ENCODE measurements at places on chromosomes 1 and 21. TPM values are rescaled to one million over a fixed set of nuclear protein-coding genes. Genes with fewer than 3 reads are reported as not detected.

GRCh38 chr1:76428028-76428427 is 353.5 kb downstream of the ST6GALNAC3 start:
- H3K27me3 ChIP-seq: no peaks in the 10 kb centered on the region
- no peak overlapping the region for H3K27ac ChIP-seq
- no peaks in the 10 kb centered on the region for H3K4me1 ChIP-seq
- peaks cover 4% of the 10 kb centered on the region for H3K36me3 ChIP-seq
- H3K4me3 ChIP-seq: no peak overlapping the region

DNA sequence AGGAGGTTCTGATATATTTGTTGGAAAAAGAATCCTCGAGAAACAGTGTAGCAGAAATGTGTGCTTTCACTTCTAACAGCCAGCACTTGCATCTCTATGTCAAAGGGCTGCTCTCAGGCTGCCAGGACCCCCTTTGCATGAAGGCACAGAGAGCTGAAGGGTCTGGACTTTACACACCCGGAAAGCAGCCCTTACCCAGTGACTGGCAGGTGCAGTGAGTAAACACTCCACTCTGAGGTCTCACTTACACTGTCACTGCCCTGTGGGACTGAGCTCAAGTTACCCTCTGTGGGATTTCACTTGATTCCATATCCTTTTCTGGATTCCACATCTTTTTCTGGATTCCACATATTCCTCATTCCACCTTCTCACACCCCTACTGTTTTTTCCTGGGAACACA is 40.8 kb upstream of the PPP2R5A start:
- peaks cover 19% of the 10 kb centered on the region for H3K4me1 ChIP-seq
- no peak overlapping the region for H3K27ac ChIP-seq
- DNase-seq: no peak
- H3K27me3 ChIP-seq: peaks cover 2% of the 10 kb centered on the region
- no peaks in the 10 kb centered on the region for H3K36me3 ChIP-seq

FCMR gene
- 747 TPM for total RNA-seq

CYYR1 gene
- not detected for total RNA-seq

FAM110D gene
- total RNA-seq: not detected

DNA sequence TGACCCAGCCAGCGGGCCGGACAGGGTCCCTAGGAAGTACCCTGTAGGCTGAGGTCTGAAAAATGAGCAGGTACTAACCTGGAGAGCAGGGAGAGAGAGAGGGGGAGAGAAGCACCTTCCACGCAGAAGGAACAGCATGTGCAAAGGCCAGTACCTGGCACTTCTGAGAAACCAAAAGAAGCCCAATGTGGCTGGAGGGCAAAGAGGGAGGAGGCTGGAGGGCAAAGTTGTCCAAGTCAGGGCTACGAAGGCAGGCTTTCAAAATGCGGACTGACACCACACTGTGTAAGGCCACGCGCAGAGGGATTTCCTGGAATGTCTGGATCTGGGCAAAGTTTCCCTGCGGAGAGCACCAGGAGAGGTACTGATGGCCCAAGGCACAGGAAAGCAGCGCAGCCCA is 64.4 kb downstream of the SSBP3 start:
- no peaks in the 10 kb centered on the region for H3K36me3 ChIP-seq
- DNase-seq: no peak
- peak overlapping the region; percentile 89 for H3K27ac ChIP-seq
- H3K27me3 ChIP-seq: no peaks in the 10 kb centered on the region

DNA sequence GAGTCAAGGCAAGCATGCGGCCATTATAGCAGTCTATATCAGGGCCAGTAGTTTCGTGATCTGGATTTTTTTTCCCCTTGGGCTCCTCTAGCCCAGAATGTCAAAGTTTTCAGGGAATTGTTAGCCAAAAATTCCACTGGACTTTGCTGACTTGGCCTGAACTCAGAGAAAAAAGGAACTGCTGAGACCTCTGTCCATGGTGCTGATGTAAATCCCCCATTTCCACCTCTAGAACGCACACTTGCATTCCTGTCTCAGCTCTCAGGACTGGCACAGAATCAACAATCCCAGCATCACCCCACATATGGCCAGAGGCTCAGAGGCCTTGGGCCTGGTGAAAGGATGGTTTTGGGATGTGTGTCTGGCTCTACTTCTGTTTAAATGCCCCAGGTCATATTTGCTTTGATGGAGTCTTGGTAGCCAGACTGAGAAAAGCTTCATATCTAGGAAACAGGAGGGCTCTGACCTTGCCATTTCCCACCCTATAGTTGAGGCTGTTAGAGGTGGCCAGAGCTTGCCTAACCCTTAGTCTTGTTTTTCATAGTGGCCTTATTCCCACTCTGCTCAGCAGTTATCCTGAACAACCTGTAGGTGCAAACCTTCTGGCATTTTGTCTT is 16.9 kb upstream of the EFCAB14 start:
- no peak overlapping the region for H3K4me3 ChIP-seq
- H3K36me3 ChIP-seq: peaks cover 2% of the 10 kb centered on the region
- DNase-seq: no peak
- H3K27me3 ChIP-seq: peaks cover 18% of the 10 kb centered on the region

GRCh38 chr1:8239039-8239305 is 78.9 kb upstream of the SLC45A1 start:
- no peaks in the 10 kb centered on the region for H3K4me1 ChIP-seq
- no peak for DNase-seq
- peaks cover 15% of the 10 kb centered on the region for H3K27me3 ChIP-seq
- H3K4me3 ChIP-seq: no peak overlapping the region

- H3K27me3 ChIP-seq: no peaks in the 10 kb centered on the region
- H3K4me3 ChIP-seq: no peak overlapping the region
- H3K4me1 ChIP-seq: peaks cover 5% of the 10 kb centered on the region
- DNase-seq: no peak
- no peaks in the 10 kb centered on the region for H3K36me3 ChIP-seq
- H3K27ac ChIP-seq: no peak overlapping the region
Measured at GRCh38 chr21:31370281-31370892, 26.3 kb upstream of the TIAM1 start.

GUCA2B gene
- not detected for total RNA-seq

DNA sequence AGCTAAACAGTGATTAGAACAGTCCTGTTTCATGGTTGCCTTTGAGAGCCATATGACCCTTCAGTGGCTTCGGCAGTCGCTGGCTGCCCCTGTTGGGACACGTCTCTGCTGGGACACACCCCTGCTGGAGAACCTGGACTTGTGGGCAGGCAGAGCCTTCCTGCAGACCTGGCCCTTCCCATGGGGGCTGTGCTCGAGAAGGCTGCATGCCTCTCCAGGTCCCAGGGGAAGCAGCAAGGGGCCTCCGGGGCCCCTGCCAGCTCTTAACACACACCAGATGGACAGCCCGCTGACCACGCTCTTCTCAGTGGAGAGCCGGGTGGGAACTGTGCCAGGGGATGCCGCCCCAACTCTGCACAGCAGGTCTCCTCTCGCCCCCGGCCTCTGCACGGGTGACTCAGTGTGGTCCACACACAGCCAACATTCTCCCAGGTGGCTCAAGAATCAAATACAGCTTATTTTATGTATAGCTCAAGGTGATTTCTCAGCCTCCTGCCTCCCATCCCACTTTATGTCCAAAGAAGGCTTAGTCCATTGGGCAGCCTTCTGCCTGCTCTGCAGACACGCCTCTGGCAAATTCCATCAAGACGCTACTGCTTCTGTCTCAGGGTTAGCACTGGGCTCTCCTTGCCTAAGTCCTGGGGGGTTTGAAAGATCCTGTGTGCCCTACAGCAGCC is 450.8 kb downstream of the KIF26B start:
- no peak overlapping the region for H3K4me3 ChIP-seq
- H3K27ac ChIP-seq: no peak overlapping the region
- no peaks in the 10 kb centered on the region for H3K4me1 ChIP-seq
- peaks cover 6% of the 10 kb centered on the region for H3K27me3 ChIP-seq

DNA sequence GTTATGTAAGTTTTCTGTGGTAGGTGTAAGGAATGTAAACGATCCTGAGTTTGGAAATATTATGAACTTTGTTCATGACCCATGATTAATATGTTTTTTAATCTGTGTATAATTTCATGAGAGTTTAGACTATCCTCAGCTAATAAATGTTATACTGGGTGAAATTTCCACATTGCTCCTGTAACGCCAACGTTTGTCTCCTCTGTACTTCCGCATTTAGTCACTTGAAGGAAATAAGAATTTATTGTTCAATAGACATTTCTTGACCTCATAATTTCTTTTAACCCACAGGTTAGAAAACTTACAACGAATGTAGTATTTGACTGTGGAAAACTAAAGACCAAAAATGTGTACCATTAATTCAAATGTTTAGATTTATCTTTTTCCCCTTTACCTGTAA is 876 bp downstream of the KCNJ15 start:
- H3K36me3 ChIP-seq: no peaks in the 10 kb centered on the region
- no peak overlapping the region for H3K27ac ChIP-seq
- peaks cover 9% of the 10 kb centered on the region for H3K27me3 ChIP-seq
- H3K4me3 ChIP-seq: no peak overlapping the region

- no peak overlapping the region for H3K27ac ChIP-seq
- no peak overlapping the region for H3K4me3 ChIP-seq
Measured at GRCh38 chr21:16013570-16013969, 283.8 kb downstream of the USP25 start.

FCRL1 gene
- total RNA-seq: 13.2 TPM

KRTCAP2 gene
- 152 TPM for total RNA-seq

DNA sequence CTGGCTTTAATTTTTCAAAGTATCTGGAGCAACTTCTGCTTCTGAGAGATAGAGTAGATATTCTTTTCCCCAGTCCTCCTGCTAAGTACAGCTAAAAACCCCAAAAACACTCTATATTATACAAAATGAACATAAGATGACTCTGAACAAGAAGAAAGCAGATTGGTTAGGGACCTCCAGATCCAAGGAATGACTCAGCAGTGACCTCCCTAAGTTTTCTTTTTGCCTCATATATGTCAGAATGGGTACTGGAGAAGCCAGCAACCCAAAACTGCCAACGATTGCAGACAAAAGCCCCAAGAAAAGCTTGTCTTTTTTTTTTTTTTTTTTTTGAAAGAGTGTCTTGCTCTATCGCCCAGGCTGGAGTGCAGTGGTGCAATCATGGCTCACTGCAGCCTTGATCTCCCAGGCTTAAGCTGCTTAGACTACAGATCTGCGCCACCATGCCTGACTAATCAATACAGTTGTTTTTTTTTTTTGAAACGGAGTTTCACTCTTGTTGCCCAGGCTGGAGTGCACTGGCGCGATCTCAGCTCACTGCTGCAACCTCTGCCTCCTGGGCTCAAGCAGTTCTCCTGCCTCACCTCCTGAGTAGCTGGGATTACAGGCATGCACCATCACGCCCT is 22.7 kb downstream of the NDUFS5 start:
- H3K27ac ChIP-seq: peak overlapping the region; percentile 15
- H3K4me1 ChIP-seq: peaks cover 5% of the 10 kb centered on the region
- no peaks in the 10 kb centered on the region for H3K27me3 ChIP-seq
- no peak for DNase-seq

DNA sequence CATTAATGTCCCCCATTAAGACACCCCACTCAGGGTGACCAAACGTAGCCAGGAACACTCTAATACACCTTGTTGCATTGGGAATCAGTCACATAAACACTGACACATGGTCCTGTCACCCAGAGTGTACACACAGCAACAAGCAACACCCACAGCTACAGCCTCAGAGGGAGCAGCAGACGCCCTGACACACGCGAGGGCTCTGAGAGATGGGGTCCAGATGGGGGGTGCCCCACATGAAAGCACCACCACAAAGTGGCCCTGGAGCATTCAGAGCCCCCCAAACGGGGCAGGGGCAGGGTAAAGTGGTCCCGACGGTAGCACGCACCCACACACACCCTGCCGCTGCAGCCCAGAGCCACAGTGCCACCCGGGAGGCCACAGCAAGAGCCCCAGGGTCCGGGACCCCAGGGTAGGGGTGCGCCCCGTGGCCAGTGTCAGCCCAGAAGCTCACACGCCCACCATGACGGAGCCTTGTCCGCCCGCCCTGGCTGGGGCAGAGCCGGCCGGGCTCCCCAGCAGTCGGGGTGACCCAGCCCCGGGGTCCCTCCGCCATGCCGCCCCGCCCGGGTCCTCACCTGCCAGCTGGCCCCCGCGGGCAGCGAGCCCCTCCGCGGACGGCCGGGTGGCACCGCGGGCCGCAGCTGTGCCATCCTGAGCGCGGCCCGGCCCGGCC is 47.3 kb downstream of the RAP1GAP start:
- H3K27me3 ChIP-seq: peaks cover 31% of the 10 kb centered on the region
- no peaks in the 10 kb centered on the region for H3K36me3 ChIP-seq
- peaks cover 9% of the 10 kb centered on the region for H3K4me1 ChIP-seq
- H3K4me3 ChIP-seq: peak overlapping the region; percentile 40
- H3K27ac ChIP-seq: no peak overlapping the region

GRCh38 chr1:31977385-31978131 is 36.1 kb upstream of the KHDRBS1 start:
- peaks cover 12% of the 10 kb centered on the region for H3K4me1 ChIP-seq
- DNase-seq: no peak
- no peaks in the 10 kb centered on the region for H3K36me3 ChIP-seq

DLGAP3 gene
- total RNA-seq: 0.77 TPM

- H3K4me1 ChIP-seq: peaks cover 31% of the 10 kb centered on the region
- no peak overlapping the region for H3K27ac ChIP-seq
- no peak overlapping the region for H3K4me3 ChIP-seq
- H3K27me3 ChIP-seq: no peaks in the 10 kb centered on the region
Measured at GRCh38 chr1:36093226-36093625, 4.5 kb downstream of the ADPRS start.

- H3K4me3 ChIP-seq: no peak overlapping the region
- H3K4me1 ChIP-seq: no peaks in the 10 kb centered on the region
- DNase-seq: no peak
Measured at GRCh38 chr1:171919891-171920887, 78.9 kb downstream of the DNM3 start.

DNA sequence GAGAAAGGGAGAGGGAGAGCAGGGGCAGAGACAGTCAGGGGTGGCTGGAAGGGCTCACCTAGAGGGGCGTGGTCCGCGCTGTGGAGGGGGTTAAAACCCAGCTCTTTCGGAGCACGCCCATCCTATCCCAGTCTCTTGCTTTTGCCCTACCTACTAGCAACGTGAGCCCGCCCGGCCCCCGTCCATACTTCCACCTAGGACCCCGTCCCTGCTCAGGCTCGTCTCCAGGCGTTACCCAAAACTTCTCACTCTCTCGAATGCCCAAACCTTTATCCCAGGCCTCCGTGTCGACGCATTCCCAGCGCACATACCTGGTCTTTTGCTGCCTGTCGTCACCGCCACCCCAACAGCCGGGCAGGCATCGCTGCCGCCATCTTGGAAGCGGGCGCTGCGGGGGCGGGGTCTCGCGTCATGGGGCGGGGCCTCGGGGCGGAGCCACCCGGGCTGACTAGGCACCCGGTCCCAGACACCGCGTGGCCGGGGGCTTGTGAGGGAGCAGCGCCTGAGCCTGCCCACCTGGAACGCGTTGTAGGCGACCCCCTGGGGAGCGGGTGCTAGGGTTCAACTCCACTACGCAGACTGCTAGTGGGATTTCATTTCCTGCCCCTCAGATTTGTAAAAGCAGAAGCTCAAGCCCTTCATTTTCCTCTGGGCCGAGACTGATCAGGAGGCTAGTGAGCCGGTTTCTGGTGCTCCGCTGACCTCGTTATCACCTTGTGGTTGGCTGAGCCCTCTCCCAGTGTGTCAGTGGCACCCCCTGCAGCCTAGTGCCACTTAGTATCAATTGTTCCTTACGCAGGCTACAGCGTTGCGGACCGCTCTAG is at the start of gene B4GALT3:
Gene B4GALT3 (minus strand): TSS at position 396 of the 824 bp plus-strand sequence. CDS start 1,447 bp downstream, outside the sequence.
- H3K4me1 ChIP-seq: peaks cover 76% of the 10 kb centered on the region
- H3K4me3 ChIP-seq: peak within 1 kb of the TSS; percentile 100
- peaks cover 41% of the 10 kb centered on the region for H3K36me3 ChIP-seq
- peak within 1 kb of the TSS; percentile 99 for H3K27ac ChIP-seq
- DNase-seq: peak; percentile 86

Measured in naive thymus-derived CD8-positive, alpha-beta T cell (primary cell).